ENCODE measurements at places on chromosomes 11 and 22. TPM values are rescaled to one million over a fixed set of nuclear protein-coding genes. Genes with fewer than 3 reads are reported as not detected.

DNA sequence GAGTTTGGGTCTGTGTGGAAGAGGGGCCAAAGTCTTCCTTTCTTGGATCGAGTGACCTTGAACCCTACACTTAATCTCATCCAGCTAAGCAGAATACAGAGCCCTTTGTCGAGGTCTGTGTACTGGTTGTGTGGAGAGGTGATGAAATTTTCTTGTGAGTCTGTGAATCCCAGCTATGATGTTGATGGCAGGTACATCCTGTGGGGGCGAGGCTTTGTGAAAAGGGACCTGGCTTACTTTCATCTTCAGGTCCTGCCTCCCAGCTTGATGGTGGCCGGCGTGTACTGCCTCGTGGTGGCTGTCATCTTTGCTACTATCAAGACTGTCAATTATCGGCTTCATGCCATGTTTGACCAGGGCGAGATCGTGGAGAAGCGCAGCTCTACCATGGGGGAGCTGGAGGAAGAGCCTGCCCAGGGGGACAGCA lies 1.0 kb downstream of the PCNX3 start:
- H3K27ac ChIP-seq: peak overlapping the region; percentile 98
- peaks cover 34% of the 10 kb centered on the region for H3K4me1 ChIP-seq
- H3K36me3 ChIP-seq: peaks cover 28% of the 10 kb centered on the region
- H3K27me3 ChIP-seq: no peaks in the 10 kb centered on the region

DNA sequence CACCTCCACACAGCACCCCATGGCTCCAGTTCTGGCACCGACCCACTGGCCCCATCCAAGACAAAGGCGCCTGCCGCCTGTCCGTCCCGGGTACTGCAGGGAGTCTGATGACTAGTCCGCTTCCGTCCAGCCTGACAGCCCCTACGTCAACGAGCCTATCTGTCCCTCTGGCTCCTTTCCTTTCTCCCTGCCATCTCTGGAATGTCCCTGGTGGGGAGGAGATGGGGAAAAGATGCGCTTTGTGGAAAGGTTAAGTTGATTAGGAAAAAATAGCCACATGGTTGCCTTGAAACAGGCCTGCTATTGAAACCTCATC lies 10.4 kb downstream of the PDGFB start:
- no peaks in the 10 kb centered on the region for H3K27me3 ChIP-seq
- H3K27ac ChIP-seq: peak overlapping the region; percentile 90
- no peak for DNase-seq

GRCh38 chr22:50313021-50313420 lies 5.6 kb upstream of the PLXNB2 start:
- peaks cover 19% of the 10 kb centered on the region for H3K4me1 ChIP-seq
- H3K4me3 ChIP-seq: no peak overlapping the region
- no peaks in the 10 kb centered on the region for H3K36me3 ChIP-seq
- no peak overlapping the region for H3K27ac ChIP-seq
- DNase-seq: no peak
- H3K27me3 ChIP-seq: no peaks in the 10 kb centered on the region

- no peaks in the 10 kb centered on the region for H3K27me3 ChIP-seq
- H3K4me3 ChIP-seq: no peak overlapping the region
- no peak for DNase-seq
- H3K4me1 ChIP-seq: no peaks in the 10 kb centered on the region
- H3K27ac ChIP-seq: no peak overlapping the region
- H3K36me3 ChIP-seq: no peaks in the 10 kb centered on the region
Observed at GRCh38 chr11:113991170-113991569, 16.3 kb downstream of the HTR3A start.

DNA sequence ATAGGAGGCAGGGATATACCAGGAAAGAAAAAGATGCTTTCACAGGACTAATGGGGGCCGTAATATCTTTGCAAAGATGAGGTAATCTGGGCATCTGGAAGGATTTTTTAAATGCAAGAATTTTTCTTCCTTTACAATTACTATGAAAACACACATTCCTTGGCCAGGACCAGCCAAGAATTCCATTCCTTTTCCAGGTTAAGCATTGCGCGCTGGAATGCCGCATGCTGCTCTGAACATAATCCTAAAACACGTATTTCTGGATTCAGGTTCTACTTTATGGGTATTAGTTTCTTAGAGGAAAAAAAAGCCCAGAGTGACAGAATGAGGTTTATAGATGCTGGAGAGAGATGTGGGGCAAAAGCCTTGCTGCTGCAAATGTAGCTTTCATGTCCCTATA lies 99.4 kb upstream of the SORL1-AS1 start:
- peaks cover 55% of the 10 kb centered on the region for H3K36me3 ChIP-seq
- H3K4me3 ChIP-seq: no peak overlapping the region
- no peak overlapping the region for H3K27ac ChIP-seq
- DNase-seq: no peak

DNA sequence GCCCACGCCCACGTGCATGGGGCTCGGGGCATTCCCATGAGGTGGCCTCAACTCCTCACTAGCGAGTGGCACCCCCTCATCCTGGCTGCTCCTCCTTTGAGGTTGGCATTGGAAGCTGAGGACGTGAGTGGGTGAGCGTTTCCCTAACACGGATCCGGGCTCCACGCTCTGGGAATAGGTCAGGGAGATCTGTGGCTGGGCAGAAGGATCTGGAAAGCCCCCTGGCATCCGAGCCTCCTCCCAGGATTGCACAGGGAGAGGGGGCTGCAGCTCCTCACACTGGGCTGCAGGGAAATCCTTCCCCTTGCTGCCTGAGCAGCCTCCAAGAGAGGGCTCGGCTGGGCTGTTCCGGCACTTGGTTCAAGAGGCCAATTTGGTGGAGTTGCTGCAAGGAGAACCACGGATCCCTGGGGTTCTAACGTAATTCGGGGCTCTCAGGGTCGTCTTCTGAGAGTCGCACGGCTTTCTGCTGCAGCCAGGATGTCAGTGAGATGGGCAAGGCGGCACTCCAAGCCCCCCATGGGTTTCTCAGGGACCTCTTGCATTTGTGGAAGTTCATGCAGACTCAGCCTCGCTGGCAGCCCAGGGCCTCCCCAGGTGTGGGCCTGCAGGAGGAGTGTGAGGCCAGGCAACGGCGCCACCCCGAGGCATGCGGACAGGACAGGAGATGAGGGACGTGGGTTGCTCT lies 1119.0 kb downstream of the BRD1 start:
- H3K27me3 ChIP-seq: no peaks in the 10 kb centered on the region
- no peak for DNase-seq
- H3K4me1 ChIP-seq: no peaks in the 10 kb centered on the region
- H3K4me3 ChIP-seq: no peak overlapping the region
- H3K27ac ChIP-seq: no peak overlapping the region

DNA sequence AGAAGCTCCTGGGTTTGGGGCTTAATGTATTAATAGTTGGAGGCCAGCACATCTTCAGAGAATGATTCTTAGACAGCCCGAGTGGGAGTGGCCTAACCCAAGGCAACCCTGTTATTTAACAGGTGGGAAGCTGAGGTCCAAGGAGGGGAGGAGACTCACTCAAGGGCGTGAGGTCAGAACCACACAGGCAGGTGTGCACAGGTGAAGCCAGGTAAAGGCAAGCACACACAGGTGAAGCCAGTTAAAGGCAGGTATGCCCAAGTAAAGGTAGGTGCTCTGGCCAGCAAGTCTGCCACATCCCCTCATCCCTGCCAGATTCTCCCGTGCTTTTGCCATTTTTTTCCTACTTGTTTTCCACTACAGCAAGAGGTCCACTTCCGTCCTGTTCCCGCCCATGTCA lies 2.9 kb upstream of the SHANK2 start:
- H3K4me1 ChIP-seq: peaks cover 44% of the 10 kb centered on the region
- no peak for DNase-seq
- H3K4me3 ChIP-seq: no peak overlapping the region
- no peaks in the 10 kb centered on the region for H3K36me3 ChIP-seq
- H3K27me3 ChIP-seq: peaks cover 56% of the 10 kb centered on the region

- H3K36me3 ChIP-seq: no peaks in the 10 kb centered on the region
- H3K4me3 ChIP-seq: no peak overlapping the region
- H3K4me1 ChIP-seq: peaks cover 18% of the 10 kb centered on the region
- no peak overlapping the region for H3K27ac ChIP-seq
- DNase-seq: no peak
Observed at GRCh38 chr22:44410451-44410991, 87.5 kb downstream of the RTL6 start.

DNA sequence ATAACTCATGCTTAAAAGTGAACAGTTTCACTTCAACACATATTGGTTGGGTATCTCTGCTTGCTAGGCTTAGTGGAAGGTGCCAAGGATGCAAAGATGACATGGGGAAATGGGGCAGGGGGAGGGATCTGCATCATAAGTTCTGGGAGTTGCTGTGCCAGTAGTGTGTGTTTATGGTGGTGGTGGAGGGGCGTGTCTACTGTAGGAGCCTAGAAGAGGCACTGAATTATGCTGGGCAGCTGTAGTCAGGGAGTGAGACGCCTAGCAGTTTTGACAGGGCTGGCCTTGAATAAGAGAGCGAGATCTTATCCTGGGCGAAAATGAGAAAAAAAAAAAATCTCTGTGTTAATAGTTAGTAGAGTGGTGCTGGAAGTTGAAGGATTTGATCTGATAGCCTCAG lies 3.0 kb downstream of the ELMOD1 start:
- H3K27me3 ChIP-seq: peaks cover 9% of the 10 kb centered on the region
- no peak overlapping the region for H3K27ac ChIP-seq
- no peaks in the 10 kb centered on the region for H3K36me3 ChIP-seq
- DNase-seq: no peak
- peaks cover 18% of the 10 kb centered on the region for H3K4me1 ChIP-seq
- no peak overlapping the region for H3K4me3 ChIP-seq

Gene CDC42EP1
- 40.6 TPM for total RNA-seq

- no peaks in the 10 kb centered on the region for H3K36me3 ChIP-seq
- no peak for DNase-seq
- H3K4me1 ChIP-seq: peaks cover 14% of the 10 kb centered on the region
- no peak overlapping the region for H3K4me3 ChIP-seq
- no peak overlapping the region for H3K27ac ChIP-seq
Observed at GRCh38 chr22:40997520-40997919, 46.3 kb downstream of the RBX1 start.

- H3K4me1 ChIP-seq: peaks cover 9% of the 10 kb centered on the region
- DNase-seq: no peak
- no peaks in the 10 kb centered on the region for H3K27me3 ChIP-seq
- no peak overlapping the region for H3K27ac ChIP-seq
- H3K36me3 ChIP-seq: no peaks in the 10 kb centered on the region
Observed at GRCh38 chr11:12822392-12823022, 148.3 kb downstream of the TEAD1 start.

DNA sequence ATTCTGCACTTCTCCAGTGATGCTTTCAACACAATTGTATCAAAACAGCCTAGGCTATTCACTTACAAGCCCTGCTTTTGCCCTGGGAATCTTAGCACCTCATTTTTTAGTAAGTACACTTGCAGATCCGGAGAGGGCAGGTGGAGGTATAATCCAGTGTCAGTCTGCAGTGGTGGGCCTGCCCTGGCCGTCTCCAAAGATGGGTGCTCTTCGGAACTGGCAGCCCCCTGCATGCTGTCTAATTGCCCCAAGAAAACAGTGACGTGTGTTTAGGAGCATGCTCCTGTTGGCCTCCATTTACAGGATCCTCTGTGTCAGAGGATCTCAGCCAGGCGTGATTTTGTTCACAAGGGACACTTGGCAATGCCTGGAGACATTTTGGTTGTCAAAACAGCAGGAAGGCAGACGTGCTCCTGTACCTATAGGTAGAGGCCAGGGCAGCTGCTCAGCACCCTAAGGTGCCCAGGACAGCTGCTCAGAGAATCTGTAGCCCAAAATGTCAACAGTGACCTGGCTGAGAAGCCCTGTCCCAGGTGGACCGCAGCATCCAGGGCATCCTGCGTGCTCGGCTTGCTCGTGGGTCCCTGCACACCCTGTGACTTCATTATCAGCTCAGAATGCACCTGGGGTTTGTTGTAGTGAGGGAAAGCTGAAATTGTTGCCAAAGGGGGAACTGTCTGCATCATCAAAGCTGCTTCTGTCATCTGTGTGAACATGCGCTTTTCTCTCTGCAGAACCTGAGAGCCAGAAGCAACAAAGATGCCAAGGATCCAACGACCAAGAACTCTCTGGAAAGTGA lies 90.7 kb downstream of the BCR start:
- no peak for DNase-seq
- no peak overlapping the region for H3K4me3 ChIP-seq
- H3K27me3 ChIP-seq: no peaks in the 10 kb centered on the region
- peaks cover 100% of the 10 kb centered on the region for H3K36me3 ChIP-seq

- H3K27me3 ChIP-seq: no peaks in the 10 kb centered on the region
- H3K4me1 ChIP-seq: no peaks in the 10 kb centered on the region
- DNase-seq: no peak
- H3K4me3 ChIP-seq: no peak overlapping the region
Observed at GRCh38 chr11:126072141-126072741, 9.6 kb upstream of the CDON start.

GRCh38 chr11:86760577-86760976 lies 39.8 kb upstream of the PRSS23 start:
- DNase-seq: no peak
- no peaks in the 10 kb centered on the region for H3K4me1 ChIP-seq
- no peaks in the 10 kb centered on the region for H3K27me3 ChIP-seq
- H3K36me3 ChIP-seq: no peaks in the 10 kb centered on the region

DNA sequence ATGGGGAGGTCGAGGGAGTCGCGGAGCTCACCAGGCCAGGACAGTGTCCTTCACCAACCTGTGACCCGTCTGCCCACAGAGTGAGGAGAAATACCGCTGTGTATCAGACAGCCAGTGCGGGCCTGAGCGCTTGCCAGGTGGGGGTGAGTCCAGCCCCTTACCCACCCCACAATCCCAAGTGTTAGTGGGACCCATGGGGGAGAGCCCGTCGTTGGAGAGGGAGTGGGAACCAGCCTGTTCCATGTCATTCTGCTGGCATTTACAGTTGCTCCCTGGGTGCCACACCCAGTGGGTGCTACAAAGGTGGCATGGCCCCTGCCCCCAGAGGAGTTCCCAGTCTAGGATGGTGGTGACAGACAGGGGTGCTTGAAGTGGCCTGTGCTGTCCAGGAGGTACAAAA lies 9.2 kb downstream of the P2RX3 start:
- DNase-seq: no peak
- no peak overlapping the region for H3K27ac ChIP-seq
- H3K4me1 ChIP-seq: peaks cover 11% of the 10 kb centered on the region
- no peaks in the 10 kb centered on the region for H3K27me3 ChIP-seq
- H3K4me3 ChIP-seq: no peak overlapping the region
- no peaks in the 10 kb centered on the region for H3K36me3 ChIP-seq

DNA sequence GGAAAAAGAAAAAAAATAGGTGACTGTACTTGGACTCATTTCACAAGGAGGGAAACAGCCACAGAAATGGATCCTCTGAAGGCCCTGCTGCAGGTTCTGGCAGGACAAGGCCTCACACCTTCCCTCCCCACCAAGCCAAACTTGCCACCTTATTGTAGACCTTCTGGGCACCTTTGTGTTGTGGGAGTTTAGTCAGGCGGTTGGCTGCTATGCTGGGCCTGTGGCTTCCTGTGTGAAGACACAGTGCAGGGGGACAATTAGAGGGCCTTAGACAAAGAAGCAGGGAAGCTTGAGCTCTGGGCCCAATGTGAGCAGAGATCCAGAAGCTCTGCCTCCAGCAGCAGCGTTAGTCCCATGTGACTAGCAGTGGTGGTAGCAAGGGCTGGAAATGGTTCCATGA lies 4.2 kb downstream of the RAB1B start:
- H3K4me3 ChIP-seq: no peak overlapping the region
- no peak overlapping the region for H3K27ac ChIP-seq
- peaks cover 3% of the 10 kb centered on the region for H3K4me1 ChIP-seq

GRCh38 chr11:124159481-124159880 lies 23.7 kb upstream of the OR10D3 start:
- H3K4me1 ChIP-seq: no peaks in the 10 kb centered on the region
- H3K27ac ChIP-seq: no peak overlapping the region
- no peak for DNase-seq
- no peaks in the 10 kb centered on the region for H3K27me3 ChIP-seq
- H3K36me3 ChIP-seq: no peaks in the 10 kb centered on the region
- H3K4me3 ChIP-seq: no peak overlapping the region

Gene LPXN
- total RNA-seq: 2.6 TPM
